Tibial nerve (tissue), 4 donors: ENCODE measurements at places on chromosomes 7 and 10.

GRCh38 chr10:18610517-18610916, 40.9 kb downstream of the NSUN6 start:
- no peak for DNase-seq

GRCh38 chr10:94622666-94623205, 60.8 kb upstream of the CYP2C18 start:
- DNase-seq: no peak

DNA sequence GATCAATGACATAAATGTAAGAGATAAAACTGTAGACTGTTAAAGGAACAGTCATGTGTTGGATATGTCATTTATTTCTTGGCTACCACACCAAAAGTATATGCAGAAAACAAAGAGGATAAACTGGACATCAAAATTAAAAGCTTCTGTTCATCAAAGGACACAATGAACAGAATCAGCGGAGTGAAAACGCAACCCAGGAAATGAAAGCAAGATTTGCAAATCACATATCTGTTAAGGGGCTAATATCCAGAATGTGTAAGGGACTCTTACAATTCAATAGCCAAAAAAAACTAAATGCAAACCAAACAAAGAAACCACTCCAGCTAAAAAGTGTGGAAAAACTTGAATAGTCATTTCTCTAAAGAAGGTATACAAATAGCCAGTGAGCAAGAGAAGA, 164.3 kb downstream of the ZMYND11 start:
- no peak for DNase-seq

DNA sequence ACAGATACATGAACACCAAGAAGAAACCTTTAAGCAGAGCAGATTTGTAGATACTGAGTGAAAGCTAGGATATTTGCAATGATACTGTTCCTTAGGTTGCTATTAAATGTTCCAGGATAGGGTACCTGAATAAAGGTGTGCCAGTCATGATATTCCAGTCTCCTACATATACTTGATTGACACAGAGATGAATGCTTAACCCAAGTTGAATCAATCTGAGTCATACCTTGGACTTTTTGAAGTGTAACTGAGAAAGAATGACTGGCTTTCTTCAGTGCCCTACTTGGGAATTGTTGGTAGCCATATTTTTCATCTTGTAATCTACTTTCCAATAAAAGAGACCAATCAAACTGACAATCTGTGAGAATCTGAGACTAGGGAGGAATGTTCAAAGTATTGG, 805.7 kb upstream of the GHITM start:
- no peak for DNase-seq

DNA sequence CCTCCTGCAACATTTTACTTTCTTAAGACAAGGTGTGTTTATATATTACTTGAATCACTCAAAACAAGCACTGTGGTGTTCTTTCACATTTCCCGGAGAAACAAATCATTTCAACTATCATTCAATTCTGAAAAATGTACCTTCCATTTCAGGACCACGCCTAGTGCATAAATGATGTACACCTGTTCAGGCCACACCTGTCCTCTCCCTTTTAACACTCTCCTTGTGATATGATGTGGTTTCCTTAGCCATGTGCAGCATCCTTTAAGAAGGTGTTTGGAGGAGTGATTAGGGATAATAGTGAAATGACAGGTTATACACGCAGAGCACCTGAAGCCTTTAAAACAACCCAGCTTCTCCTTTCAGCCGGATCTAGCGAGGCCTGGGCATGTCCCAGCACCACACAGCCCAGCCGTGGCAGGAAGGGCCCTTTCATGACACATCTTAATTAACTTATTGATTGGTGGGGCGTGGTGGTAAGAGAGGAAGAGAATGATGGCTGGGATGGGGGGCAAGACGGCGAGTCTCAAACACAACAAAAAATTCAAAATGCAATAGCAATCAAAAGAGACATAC, 26.9 kb downstream of the ABLIM1 start:
- no peak for DNase-seq

- no peak for DNase-seq
These were observed 109.1 kb upstream of the TNRC18 start for GRCh38 chr7:5532536-5533335.

- DNase-seq: no peak
These were observed 1.6 kb downstream of the C10orf143 start for GRCh38 chr10:130108934-130109604.

DNA sequence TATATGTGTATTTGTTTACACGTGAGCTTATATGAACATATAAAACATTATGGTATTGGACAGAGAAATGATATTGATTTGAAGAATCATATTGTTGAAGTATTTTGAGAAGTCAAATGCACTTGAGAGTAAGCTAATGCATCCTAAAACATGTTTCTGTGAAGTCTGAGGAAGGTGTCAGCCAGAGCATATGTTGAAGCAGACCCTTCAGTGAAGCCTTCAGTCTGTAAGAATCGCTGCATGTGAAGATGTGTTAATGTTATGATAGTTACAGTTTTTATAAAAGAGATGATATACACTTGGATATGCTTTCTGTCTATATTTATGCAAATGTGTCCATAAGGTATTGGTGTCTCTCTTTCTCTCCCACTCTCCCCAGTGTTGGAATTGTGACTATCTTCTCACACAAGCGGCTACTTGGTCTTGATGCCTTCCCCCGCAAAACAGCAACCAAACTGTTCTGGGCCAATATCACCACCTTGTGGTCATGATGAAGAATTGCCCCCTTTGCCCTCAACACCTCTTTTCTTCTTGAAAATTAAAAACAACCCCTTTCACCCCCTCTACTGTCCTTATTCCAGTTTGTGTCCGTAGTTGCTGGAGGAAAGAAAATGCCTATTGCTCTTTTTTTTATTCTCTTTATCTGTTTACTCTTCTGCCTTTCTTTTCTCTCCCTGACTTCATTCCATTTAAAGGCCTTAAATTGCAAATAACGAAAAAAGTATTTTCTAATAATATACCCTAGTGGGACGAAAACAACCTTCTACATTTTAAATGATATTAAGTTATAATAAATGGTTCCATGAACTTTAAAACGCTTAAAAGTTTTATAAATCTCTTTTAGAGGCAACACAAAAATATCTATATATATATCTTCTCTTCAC, 64.9 kb downstream of the IKZF1 start:
- no peak for DNase-seq

- no peak for DNase-seq
These were observed 37.3 kb downstream of the BNIP3 start for GRCh38 chr10:131944412-131944811.

DNA sequence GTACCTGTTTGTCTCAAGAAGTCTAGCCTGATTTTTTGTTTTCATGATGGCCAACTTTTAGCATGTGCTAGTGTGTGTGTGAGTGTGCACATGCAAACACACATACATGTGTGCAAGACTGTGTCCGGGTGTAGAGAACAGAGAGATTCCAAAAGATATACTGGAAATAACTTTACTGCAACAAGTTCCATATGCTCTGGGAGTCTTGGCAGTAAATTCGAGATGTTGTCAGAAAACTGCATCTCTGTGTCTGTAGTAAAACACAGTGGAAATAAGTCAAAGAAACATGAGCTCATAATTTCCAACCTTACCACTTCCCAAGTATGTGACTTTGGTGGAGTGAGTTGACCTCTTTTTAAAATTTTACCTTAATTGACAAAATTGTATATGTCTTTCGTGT, 950.8 kb upstream of the C7orf33 start:
- DNase-seq: no peak

- no peak for DNase-seq
These were observed 244.9 kb upstream of the NEBL start for GRCh38 chr10:21141946-21142492.

DNA sequence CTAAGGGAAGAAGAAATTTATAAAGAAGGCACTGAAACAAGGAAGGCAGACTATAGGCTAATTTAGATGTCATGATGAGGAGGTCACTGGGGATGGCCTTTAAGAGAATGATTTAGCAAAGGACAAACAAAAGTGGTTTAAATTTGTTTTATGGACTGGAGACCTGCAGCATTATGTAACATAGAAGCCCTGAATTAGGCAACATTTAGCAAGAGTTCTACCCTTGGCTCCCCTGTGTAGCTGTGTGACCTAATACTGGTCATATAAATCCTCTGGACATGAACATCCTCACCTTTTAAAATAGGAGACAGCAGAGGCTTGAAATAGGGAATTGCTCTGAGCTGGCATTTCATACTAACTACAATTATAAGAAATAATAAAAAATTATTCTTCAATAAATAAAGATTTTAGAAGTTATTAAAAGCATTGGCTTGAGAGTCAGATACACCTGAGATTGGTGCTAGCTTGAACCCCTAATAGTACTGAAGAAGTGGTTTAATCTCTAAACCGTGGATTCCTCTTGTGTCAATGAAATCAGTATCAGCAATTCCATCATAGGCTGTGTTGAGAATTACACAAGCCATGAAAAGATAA, 48.9 kb downstream of the RNLS start:
- DNase-seq: no peak

DNA sequence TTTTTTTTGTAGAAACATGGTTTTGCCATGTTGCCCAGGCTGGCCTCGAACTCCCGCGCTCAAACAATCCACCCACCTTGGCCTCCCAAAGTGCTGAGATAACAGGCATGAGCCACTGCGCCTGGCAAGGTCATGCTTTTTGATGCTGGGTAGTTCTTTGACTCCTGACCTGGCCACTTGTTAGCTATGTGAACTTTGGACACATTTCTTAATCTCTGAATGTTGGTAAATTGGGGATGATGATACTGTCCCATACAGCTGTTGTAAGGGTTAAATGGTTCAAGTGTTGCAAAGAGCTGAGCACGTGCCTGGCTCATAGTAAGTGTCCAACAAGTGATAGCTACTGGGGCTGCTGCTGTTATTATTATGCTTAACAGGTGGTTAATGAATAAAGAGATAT, 2.3 kb downstream of the ZNHIT1 start:
- DNase-seq: no peak
